ENCODE measurements at places on chromosomes 2 and 18.

- DNase-seq: no peak
Measured at GRCh38 chr2:31973665-31974064, 37.1 kb downstream of the MEMO1 start.

- DNase-seq: no peak
Measured at GRCh38 chr18:48844271-48844670, 106.5 kb downstream of the SMAD7 start.

GRCh38 chr2:225122007-225122406 is 79.7 kb upstream of the DOCK10 start:
- DNase-seq: no peak

DNA sequence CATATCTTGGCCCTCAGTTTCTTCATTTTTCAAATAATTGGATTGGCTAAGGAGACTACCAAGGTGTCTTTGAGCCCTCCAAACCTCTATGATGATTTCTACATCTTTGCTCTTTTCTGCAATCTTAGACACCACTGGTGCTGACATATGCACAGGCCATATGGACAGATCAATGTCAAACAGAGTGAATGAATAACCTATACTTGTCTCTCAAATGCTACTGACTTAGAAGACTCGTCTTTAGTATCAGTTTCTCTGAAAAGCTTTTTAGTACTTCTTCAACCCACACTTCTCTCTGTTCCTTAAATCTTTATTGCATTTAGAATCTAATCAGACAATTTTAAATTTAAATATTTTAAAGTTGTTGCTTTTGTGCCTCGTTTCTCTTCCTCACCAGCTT is 258.2 kb downstream of the LTBP1 start:
- no peak for DNase-seq

DNA sequence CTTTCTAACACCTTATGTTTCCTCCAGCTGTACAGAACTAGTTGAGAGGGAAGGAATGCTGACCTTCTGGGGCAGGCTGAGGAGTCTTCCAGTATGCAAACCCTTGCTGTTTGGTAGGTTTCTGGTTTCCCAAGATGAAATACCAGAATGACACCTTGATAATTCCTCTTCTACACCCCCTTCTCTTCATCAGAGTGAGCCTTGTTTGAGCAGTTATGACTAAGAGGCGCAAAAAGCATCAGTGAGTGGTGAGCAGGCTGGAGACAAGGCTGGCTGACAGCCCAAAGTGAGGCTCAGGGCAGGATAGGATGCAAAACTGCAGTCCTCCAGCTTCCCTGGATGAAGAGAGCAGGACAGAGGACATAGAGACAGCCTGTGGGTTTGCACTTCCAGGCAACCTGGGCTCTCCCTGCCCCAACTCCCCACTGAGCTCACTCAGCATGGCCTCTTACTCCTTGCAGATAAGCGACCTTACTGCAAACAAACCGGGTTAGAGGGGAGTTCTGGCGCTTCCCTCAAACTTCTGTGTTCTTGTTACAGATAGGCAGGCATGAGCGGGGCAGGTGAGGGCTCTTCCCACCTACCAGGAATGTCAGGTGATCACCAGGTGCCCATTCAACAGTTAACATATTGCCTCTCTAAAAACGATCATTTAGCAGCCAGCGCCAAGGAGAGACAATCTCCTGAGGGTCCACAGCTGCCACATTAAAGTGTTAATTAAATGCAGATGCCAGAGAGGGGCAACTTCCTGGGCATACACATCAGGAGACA is 5.4 kb downstream of the MPPE1 start:
- DNase-seq: no peak

- no peak for DNase-seq
Measured at GRCh38 chr18:3554811-3555427, 104.9 kb downstream of the TGIF1 start.

Measured in prostate gland (tissue), 2 donors.